ENCODE measurements at places on chromosomes 5 and 9.
A peak's percentile ranks its signal among the peaks of the same experiment; 100 is the strongest.

DNA sequence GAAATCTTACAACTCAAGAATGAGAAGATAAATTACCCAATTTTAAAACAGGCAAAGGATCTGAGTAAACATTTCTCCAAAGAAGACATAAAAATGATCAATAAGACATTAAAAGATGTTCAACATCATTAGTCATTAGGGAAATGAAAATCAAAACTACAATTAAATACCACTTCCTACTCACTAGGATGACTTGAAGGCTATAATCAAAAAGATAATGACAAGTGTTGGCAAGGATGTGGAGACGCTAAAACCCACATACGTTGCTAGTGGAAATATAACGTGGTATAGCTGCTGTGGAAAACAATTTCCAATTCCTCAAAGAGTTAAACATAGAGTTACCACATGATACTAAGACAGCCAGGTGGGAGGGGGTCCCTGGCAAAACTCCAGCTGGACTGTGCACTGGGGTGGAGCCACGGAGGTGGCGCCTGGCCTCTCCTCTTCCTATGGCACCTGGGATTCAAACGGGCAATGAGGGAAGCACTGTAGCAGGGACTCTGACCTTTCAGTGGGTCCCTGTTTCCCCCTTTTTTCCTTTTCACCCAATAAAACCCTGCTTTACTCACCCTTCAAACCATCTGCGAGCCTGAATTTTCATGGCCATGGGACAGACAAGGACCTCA is 5.9 kb downstream of the ARSB start:
- H3K27me3 ChIP-seq, result no peaks in the 10 kb centered on the region
- DNase-seq, result no peak

GRCh38 chr5:65299861-65300260 is 181.9 kb downstream of the ADAMTS6 start:
- no peak overlapping the region for H3K27ac ChIP-seq
- H3K27me3 ChIP-seq, result no peaks in the 10 kb centered on the region
- no peaks in the 10 kb centered on the region for H3K4me1 ChIP-seq

DNA sequence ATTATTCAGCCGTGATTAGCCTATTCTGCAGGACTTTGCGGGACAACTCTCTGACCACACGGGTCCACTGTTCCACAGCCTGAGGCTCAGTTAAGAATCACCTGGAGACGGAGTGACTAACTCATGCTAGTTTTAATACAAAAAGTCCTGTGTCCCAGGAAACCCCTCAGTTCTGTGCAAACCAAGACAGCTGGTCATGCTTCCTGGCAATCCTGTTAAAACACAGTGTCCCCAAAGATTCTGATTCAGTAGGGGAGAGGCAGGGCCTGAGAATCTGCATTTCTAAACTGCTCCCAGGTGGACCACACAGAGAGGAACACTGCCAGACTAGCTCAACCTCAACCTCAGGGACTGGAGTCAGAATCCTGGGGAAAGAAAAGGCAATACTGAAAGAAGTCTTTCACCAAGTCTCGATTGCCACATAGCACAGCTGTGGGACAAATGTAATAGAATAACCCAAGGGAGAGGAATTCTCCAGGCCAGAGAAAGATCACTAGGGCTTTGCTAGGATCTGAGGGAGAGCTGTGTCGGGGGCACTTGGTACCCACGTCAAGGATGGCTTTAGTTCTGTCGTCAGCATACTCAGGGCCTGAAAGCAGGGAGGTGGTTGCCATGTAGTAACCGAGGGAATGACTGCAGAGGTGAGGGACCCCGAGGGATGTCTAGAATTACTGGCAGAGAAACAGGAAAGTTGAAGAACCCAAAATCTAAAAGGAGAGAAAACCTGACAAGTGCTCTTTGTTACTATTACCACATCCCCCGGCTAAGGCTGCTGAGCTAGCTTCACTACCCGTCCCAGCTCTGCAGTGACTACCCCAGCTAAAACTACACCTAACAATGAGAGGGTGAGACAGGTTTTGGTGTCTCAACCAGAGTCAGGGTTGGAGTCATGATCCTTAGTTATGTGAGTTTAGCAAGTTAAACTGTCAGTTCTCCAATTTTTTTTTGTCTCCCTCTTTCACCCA is 8.6 kb downstream of the SUSD1 start:
- no peak for DNase-seq
- no peaks in the 10 kb centered on the region for H3K27me3 ChIP-seq
- H3K27ac ChIP-seq, result no peak overlapping the region
- H3K36me3 ChIP-seq, result no peaks in the 10 kb centered on the region
- no peak overlapping the region for H3K4me3 ChIP-seq

GRCh38 chr5:72093824-72094223 is 13.5 kb upstream of the MAP1B start:
- no peak for DNase-seq
- no peaks in the 10 kb centered on the region for H3K36me3 ChIP-seq
- no peak overlapping the region for H3K4me3 ChIP-seq
- H3K27me3 ChIP-seq, result no peaks in the 10 kb centered on the region
- no peak overlapping the region for H3K27ac ChIP-seq

- no peak overlapping the region for H3K4me3 ChIP-seq
- H3K27ac ChIP-seq, result no peak overlapping the region
- no peaks in the 10 kb centered on the region for H3K27me3 ChIP-seq
- peaks cover 20% of the 10 kb centered on the region for H3K4me1 ChIP-seq
- H3K36me3 ChIP-seq, result no peaks in the 10 kb centered on the region
Measured at GRCh38 chr5:178587763-178588611, 2.2 kb downstream of the COL23A1 start.

DNA sequence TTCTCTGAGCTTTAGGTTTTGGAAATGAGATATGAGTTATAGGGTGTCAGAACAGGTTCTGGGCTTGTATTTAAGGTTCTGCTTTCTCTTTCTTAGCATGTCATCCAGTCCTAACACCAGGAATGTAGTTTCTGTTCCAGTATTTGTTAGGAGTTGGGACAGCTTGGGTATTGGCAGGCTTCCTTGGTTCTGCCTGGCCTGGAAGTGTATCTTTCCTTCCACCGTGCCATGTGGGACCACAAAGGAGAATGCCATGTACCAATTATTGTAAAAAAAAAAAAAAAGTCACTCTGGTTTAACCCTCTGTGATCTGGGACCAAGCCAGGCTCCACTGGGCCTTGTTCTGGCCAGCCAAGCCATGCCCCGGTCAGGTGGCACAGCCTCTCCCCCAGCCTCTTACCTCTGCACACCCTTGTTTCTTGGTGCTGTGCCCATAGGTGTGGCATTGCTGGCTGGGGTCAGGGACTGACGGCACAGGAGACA is 47.8 kb downstream of the ARHGAP26 start:
- H3K27me3 ChIP-seq, result no peaks in the 10 kb centered on the region
- no peak for DNase-seq
- H3K36me3 ChIP-seq, result no peaks in the 10 kb centered on the region
- H3K4me1 ChIP-seq, result peaks cover 34% of the 10 kb centered on the region
- H3K27ac ChIP-seq, result peak overlapping the region; percentile 36

- H3K27ac ChIP-seq, result no peak overlapping the region
- no peaks in the 10 kb centered on the region for H3K27me3 ChIP-seq
- DNase-seq, result no peak
- no peak overlapping the region for H3K4me3 ChIP-seq
- no peaks in the 10 kb centered on the region for H3K36me3 ChIP-seq
- H3K4me1 ChIP-seq, result peaks cover 7% of the 10 kb centered on the region
Measured at GRCh38 chr9:133932633-133933032, 59.5 kb downstream of the VAV2 start.

DNA sequence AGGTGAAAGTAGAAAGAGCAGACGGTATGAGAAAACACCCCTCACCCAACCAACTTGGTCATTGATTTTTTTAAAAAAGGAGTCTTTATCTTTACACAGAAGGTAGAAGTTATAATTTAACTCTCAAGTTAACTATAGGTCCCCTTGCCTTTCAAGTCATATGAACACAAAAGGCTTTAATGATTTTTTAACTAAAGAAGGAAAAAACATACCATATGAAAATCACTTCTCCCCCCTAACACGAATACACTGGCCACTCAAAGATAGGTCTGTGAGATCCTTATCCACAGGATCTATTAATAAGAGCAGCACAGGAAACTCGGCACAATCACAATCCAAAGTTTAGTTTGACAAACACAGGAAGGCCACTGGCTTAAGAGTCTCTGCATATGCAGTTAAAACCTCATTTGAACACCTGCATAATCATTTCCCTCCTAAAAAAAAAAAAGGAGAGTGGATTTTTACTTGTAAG is 138.0 kb downstream of the ENC1 start:
- no peak overlapping the region for H3K4me3 ChIP-seq
- no peak overlapping the region for H3K27ac ChIP-seq
- DNase-seq, result no peak
- H3K36me3 ChIP-seq, result no peaks in the 10 kb centered on the region
- no peaks in the 10 kb centered on the region for H3K4me1 ChIP-seq

DNA sequence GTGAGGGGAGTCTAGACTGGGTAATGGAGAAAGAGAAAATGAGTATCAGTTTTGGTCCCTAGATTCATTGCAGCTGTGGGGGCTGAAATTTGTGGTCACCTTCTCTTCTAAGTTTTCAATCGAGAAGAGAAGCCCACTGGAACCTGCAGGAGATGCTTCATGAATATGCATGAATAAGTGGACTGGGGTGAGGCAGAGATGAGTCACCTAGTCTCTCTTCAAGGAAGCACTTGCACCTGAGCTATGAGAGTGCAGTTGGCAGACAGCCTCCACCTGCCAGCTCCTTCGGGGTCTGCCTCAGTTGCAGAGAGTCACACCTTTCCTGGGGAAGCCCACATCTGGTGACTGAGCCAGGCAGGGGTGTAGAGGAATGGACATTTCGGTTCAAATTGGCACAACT is 69.1 kb downstream of the ZNF366 start:
- H3K36me3 ChIP-seq, result no peaks in the 10 kb centered on the region
- H3K4me1 ChIP-seq, result no peaks in the 10 kb centered on the region
- peak overlapping the region; percentile 88 for H3K27ac ChIP-seq
- no peak overlapping the region for H3K4me3 ChIP-seq
- DNase-seq, result no peak

GRCh38 chr5:147858565-147858964 is 19.9 kb upstream of the SCGB3A2 start:
- no peak overlapping the region for H3K27ac ChIP-seq
- H3K4me1 ChIP-seq, result no peaks in the 10 kb centered on the region
- H3K27me3 ChIP-seq, result no peaks in the 10 kb centered on the region
- no peak for DNase-seq
- H3K4me3 ChIP-seq, result no peak overlapping the region

- no peaks in the 10 kb centered on the region for H3K36me3 ChIP-seq
- H3K4me1 ChIP-seq, result no peaks in the 10 kb centered on the region
- no peak for DNase-seq
- no peaks in the 10 kb centered on the region for H3K27me3 ChIP-seq
- no peak overlapping the region for H3K27ac ChIP-seq
Measured at GRCh38 chr9:69443178-69443577, 118.2 kb downstream of the ENTREP1 start.

- H3K4me1 ChIP-seq, result no peaks in the 10 kb centered on the region
- H3K4me3 ChIP-seq, result no peak overlapping the region
- no peaks in the 10 kb centered on the region for H3K27me3 ChIP-seq
- DNase-seq, result no peak
- H3K27ac ChIP-seq, result no peak overlapping the region
- no peaks in the 10 kb centered on the region for H3K36me3 ChIP-seq
Measured at GRCh38 chr5:171205375-171205774, 103.7 kb upstream of the TLX3 start.

DNA sequence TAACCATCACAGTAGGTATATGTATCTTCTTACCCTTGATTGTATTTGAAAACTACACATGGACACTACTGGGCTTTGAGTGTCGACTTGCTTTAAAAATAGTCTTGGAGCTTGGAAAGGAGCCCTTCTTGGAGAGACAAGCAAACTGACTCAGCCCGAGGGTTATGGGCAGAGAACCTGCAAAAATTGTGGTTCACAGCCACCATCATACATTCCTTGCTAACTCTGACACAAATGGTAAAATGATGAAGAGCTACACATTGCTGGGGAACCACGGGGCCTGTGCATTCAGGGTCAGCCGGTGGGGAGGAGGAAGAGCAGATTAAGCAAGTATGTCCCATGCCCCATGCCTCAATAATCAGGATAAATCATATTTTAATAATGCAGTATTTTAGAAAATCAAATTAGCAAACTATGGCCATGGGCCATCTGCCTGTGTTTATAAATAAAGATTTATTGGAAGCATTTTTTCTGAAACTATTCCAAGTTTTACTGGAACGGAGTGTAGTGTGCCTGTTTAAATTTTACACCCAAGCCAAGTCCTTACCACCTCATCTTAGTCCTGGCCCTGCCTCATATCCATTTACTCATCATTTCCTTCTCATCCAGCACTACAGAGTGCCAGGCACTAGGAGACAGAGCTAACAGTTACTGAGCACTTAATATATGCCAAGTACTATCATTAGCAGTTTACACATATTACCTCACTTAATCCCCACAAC is 195.7 kb downstream of the PALM2AKAP2 start:
- H3K27ac ChIP-seq, result no peak overlapping the region
- H3K27me3 ChIP-seq, result no peaks in the 10 kb centered on the region
- H3K4me3 ChIP-seq, result no peak overlapping the region
- no peak for DNase-seq
- H3K36me3 ChIP-seq, result no peaks in the 10 kb centered on the region

GRCh38 chr5:149203921-149204441 is 62.7 kb downstream of the ABLIM3 start:
- H3K36me3 ChIP-seq, result no peaks in the 10 kb centered on the region
- H3K4me3 ChIP-seq, result no peak overlapping the region
- no peaks in the 10 kb centered on the region for H3K4me1 ChIP-seq
- no peak overlapping the region for H3K27ac ChIP-seq

- peaks cover 20% of the 10 kb centered on the region for H3K36me3 ChIP-seq
- H3K4me3 ChIP-seq, result no peak overlapping the region
- no peak for DNase-seq
- H3K27me3 ChIP-seq, result no peaks in the 10 kb centered on the region
- no peak overlapping the region for H3K27ac ChIP-seq
- peaks cover 21% of the 10 kb centered on the region for H3K4me1 ChIP-seq
Measured at GRCh38 chr9:35609001-35609819, 4.1 kb downstream of the TESK1 start.

DNA sequence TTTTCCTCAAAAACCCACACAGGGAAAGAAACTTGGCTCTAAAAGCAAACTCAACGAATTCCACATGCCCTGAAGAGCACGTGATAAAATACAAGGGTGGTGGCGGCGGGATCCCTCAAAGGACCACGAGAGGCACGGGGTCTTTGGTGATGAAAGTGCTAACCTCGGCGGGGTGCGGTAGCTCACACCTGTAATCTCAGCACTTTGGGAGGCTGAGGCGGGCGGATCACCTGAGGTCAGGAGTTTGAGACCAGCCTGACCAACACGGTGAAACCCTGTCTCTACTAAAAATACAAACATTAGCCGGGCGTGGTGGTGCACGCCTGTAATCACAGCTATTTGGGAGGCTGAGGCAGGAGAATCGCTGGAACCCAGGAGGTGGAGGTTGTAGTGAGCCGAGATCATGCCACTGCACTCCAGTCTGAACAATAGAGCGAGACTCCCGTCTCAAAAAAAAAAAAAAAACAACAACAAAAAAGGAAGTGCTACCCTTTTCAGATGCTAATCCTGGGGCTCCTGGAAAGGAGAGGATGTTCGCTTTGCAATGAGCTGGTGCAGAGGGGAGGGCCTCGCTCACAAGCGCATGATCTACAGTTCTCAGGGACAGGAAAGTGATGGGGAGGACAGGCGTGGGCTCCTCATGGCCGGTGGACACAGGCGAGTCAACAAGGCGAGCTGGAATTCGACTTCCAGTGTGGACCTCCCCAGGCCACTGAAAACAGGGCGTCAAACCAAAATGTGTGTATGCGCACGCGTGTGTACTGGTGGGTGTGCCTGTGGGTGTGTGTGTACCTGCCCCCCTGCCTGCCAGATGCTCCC is 54.1 kb downstream of the USP20 start:
- DNase-seq, result no peak
- H3K4me3 ChIP-seq, result no peak overlapping the region
- no peak overlapping the region for H3K27ac ChIP-seq
- H3K4me1 ChIP-seq, result peaks cover 39% of the 10 kb centered on the region

GRCh38 chr9:101791938-101792337 is 53.5 kb upstream of the GRIN3A start:
- no peak overlapping the region for H3K27ac ChIP-seq
- DNase-seq, result no peak
- no peaks in the 10 kb centered on the region for H3K27me3 ChIP-seq
- H3K36me3 ChIP-seq, result no peaks in the 10 kb centered on the region
- no peaks in the 10 kb centered on the region for H3K4me1 ChIP-seq
